ENCODE measurements at places on chromosomes 2 and 18.

DNA sequence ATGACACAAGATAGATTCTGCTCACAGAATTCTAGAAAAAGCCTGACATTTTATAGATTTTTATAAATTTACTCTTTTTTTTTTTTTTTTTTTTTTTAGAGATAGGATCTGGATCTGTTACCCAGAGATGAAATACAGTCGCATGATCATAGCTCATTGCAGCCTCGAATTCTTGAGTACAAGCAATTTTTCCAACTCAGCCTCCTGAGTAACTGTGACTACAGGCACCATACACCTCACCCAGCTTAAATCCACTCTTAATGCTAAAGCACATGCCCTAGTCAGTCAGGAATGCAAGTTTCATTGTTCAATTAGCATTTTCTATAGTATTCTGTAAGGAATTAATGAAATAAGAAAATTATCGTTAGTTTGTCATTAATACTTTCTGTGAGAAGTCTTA is 32.1 kb upstream of the WDR75 start:
- no peak for DNase-seq

GRCh38 chr2:158395166-158395565 is 61.4 kb downstream of the CCDC148 start:
- no peak for DNase-seq

DNA sequence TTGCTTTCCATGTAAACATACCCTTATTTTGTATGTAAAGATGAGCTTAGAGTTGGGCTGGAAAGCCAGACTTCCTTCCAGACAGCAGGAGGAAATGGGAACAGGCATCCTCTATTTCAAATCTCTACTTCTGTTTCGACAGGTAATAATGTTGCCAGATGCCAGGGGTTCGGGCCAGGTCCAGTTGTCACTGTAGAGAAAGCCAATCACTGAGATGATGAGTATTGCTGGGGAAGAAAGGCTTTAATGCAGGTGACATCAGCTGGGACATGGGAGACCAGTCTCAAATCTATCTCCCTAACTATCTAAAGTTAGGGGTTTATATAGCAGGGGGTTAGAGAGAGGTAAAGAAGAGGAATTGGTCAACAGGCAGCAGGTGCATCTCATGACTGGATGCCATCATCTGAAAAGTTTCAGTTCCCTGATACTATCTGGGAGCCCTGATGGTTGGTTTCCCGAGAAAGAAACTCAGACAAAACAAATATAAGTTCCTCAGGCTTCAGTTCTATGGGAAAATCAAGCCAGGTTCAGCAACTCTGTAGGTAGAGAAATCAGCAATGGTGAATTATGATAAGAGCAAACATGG is 9.3 kb upstream of the MTCL1 start:
- DNase-seq: no peak

- DNase-seq: no peak
Observed at GRCh38 chr2:38254796-38255195, 122.3 kb downstream of the ATL2 start.

- no peak for DNase-seq
Observed at GRCh38 chr2:189927823-189928222, 134.7 kb downstream of the MSTN start.

DNA sequence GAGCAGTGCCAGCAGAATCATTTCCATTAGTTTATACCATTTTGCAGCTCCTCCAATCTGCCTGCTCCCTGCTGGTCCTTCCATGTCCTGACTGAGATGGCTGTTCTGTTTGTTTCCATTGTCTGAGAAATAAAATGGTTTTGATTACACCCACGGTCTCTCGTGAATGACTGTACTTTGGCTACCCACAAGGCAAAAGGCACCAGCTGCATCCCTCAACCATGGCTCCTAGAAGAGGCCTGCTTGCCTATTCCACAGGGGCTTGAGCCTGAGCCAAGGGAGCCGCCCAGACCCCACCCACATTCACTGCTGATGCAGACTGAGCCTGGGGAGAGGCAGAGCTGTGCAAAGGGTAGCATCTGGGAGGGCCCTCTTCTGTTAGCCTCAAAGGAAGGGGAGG is 31.2 kb downstream of the MARCHF4 start:
- DNase-seq: no peak

- DNase-seq: no peak
Observed at GRCh38 chr2:2306878-2307277, 24.2 kb downstream of the MYT1L start.

- DNase-seq: no peak
Observed at GRCh38 chr18:73785300-73785699, 362.3 kb downstream of the FBXO15 start.

GRCh38 chr2:47720559-47720958 is 62.4 kb upstream of the MSH6 start:
- no peak for DNase-seq

DNA sequence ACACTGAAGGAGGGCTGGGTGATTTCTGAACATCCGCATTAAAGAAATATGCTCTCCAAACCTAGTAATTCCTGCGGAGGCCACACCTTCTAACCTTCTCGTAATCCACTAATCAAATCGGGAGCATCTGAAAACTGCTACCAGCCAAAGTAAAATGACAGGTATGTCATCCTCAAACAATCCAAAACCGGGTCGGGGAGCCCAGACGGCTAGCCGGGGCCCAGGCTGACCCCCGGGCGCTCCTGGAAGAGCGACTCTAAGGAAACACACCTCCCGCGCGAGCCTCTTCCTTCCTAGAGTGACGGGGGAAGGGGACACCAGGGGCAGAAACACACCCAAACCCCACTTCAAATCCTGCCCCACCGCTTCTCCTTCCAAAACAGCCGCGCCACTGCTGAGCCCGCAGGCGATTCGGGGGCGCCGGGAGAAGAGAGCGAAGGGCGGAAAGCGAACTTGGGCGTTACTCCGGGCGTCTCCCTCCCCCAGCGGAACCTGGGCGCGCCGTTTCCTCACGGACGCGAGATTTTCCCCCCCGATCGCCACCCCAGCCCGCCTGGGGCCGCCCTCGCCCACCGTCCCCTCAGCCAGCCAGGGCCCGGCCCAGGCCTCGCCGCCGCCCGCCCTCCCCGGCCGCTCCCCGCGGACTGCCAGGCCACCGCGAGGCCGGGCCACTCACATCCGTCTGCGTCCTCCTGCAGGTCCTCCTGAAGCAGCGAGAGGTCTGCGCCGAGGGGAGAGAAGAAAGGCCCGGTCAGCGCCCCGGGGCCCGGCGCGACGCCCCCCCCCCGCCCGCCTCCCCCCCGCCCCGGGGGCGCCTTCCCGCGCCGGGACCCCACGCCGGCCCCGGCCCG is 584 bp downstream of the PPP4R1 start:
- peak; percentile 17 for DNase-seq

DNA sequence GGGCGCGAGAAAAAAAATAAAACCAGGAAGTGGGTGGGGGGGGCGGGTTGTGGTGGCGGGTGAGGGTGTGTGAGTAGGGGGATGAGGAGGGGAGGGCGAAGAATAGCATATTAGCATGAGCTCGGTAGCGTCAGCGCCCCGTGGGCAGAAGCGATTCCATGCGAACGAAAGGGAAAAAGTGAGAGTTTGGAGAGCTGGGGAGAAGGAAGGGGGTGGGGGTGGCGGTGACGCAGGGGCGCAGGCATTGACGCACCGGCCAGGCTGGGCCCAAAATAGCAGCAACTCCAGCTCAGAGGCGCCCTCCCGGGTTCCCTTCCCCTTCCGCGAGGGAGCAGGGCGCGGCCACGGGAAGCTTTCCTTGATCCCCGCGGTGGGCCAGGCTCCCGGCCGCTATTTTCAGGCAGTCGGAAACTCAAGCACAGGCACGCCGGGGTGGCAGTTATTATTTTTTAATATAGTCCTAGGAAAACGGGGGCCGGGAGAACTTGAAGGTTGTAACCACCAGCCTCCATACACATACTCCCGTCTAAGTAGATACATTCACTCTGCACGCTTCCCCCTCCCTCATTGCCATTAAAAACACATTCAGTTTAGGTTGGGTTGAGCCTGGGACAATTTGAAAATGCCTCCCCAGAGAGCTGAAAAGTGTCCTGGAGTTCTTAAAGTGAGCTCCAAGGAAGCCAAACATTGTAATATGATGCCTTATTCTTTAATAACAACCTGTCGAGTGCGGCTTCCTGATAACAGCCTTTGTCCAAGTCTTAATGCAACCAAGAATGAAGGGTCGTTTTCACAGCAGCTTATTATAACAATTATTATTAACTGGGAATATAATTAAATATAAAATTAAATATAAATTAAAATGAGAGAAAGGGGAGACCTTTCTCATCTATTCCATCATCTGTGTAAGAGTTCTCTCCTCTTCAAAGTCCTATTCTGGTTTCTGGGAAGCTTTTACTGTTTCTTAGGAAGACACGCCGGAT is 2.3 kb upstream of the NR4A2 start:
- DNase-seq: no peak

DNA sequence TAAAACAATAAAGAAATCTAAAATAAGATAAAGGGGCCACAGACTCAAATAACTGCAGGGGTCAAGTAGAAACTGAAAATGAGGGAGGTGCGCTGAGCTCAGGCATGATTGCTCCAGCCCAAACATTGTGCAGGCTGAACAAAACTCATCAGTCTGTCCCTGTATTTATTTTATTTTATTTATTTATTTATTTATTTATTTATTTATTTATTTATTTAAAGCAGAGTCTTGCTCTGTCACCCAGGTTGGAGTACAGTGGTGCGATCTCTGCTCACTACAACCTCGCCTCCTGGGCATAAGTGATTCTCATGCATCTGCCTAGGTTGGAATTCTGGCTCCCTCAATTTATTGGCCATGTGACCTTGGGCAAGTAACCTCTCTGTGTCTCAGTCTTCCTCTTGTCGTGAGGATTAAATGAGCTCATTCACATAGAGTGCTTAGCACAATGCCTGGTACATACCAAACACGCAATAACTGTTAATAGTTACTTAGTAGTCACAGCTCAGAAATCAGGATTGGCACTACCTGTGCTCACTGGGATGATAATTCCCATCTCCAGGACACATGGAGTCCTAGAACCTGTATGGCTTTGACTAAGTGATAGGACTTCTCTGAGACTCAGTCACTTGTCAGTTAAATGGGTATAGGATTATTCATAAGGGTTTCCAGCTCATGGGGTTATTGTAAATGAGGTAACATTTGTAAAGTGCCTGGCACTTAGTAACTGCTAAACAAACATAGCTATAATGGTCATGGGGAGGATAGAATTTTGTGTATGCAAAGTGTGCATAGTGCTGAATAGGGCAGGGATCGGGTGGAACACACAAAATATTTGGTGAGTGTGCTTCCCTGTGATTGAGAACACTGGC is 6.0 kb downstream of the SPEG start:
- no peak for DNase-seq

DNA sequence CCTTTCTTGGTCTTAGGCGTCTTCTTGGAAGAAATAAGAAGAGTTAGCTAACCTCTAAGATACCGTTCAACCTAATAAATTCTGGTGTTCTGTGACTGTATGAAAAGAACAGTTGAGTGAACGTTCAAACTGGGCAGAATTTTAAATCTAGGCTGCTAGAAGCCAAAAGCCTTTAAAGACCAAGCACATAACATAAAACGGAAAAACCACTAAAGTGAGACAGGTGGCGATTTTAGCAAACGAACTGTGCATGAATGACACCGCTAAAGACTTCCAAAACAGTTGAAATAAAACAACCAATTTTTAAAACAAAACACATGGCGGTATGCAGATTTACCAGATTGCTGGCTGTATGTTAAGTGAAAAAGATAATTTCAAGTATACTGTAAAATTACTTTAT is 73.1 kb downstream of the GALNT13 start:
- DNase-seq: no peak

DNA sequence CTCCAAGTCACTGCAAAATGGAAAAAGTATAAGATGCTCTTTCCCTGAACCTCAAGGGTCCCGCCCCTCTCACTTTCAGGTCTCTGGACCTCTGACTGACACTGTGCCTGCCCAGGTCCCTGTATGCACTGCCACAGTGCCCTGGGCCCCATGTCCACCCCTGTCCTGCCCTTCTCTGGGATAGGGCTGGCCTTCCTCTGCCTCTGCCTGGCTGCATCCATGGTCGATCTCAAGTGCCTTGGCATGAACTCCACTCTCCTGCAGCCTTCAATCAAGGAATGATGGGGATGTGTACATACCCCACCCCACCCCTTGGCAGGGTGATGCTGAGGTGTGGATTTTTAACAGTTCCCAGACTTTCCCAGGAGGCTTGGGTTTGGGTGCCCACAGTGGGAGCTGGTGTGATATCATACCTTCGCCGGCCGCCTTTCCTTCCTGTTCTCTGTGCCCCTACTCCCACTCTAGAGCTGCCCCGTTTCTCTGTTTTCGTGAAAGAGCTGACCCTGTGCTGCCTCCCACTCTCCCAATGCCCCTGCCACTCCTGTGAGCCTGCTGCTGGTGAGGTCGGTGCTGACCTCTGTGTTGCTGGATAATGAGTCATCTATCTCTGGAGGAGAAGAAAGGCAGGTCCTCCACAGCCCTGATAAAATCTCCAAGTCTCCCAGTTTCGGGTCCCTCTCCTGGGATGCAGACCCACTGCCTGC is 18.9 kb downstream of the PTPN18 start:
- no peak for DNase-seq

DNA sequence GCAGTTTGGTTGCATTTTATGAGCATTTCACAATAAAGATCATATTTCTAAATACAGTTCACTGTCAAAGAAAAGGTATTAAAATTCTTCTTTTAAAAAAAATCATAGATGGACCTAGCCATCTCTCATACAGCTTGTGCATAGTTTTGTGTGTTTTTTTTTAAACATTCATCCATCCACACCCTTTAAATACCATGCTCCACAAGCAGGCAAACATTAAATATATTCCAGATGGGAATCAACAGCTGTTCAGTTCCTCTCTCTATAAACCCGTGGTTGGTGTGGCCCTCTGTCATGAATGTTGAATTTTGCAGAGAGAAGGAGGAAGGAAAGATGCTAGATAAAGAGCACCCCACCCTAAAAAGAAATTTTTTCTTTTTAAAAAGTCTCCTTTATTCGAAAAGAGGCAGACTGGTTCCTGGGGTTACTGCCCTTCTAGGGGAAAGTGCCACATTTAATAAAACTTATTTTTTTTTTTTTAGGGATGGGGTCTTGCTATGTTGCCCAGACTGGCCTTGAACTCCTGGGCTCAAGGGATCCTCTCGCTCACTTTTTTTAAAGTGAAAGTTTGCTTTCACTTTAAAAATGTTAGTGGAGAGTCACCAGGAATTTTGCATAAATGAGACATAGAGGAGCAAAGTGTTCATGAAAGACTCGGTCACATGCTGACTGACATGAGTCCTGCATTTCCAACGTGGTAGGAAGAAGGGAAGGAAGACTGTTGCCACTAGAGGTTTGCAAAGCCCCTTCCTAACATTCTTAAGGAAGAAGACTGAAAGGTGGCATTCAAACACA is 73.9 kb upstream of the LMAN1 start:
- DNase-seq: no peak

GRCh38 chr2:88036182-88036581 is 19.4 kb downstream of the KRCC1 start:
- no peak for DNase-seq

All from stimulated activated CD4-positive, alpha-beta T cell treated with anti-CD3 and anti-CD28 coated beads, Interleukin-15, amount 100 ng/mL, for 1 hour (primary cell).